Fibroblast of skin of left biceps (primary cell): ENCODE measurements at places on chromosomes 16 and 17.
A peak's percentile ranks its signal among the peaks of the same experiment; 100 is the strongest.

DNA sequence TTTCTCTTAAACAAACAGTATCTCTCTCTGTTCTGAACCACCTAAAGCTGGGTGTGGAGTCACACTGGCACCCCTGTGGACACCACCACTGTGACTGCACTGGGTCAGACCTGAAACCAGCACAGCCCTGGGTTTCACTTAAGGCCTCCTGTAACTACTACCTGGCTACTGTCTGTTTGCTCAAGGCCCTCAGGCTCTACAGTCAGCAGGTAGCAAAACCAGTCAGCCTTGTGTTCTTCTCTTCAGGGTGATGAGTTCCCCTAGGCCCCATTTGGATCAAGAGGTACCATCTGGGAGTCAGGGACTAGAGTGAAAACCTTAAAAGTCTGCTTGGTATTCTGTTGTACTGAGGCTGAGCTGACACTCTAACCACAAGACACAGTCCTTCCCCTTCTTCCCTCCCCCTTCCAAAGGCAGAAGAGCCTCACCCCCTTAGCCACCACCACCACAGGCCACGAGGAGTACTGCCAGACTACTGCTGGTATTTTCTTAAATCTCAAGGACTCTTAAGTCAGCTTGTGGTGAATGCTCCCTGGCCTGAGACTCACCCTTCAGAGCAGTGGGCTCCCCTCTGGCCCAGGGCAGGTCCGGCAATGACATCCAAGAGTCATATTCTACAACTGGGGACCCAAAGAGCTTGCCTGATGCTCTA lies 153.2 kb upstream of the MON1B start:
- no peak for DNase-seq

DNA sequence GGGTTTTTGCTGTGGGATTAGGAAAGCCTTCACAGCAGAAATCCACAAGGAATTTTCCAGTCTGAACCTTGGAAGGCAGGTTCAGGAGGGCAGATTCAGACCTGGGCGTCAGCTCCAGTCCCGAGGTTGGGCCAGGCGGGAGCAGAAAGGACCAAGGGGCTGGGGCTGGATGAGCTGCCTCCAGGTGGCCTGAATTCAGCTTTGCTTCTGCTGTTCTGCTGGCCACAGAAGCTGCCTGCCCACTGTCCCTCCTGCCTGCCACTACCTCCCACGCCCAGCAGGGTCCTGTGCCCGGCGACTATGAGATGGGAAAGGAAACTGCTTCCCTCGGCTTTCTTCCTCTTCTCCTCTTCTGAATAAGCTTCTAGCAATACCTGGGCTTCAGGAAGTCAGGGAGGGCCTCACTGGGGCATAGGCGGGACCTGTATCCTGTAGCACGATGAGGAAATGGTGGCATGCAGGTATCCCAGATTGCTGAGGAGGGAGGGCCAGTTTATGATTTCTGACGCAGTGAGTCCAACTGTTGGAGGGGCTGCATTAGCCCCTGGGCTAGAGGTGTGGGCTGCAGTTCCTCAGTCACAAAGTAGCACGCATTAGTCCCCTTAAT lies 18.4 kb downstream of the TBX4 start:
- no peak for DNase-seq

- DNase-seq: peak; percentile 82
These were observed 28.7 kb upstream of the DDX52 start for GRCh38 chr17:37671824-37672547.

- DNase-seq: no peak
These were observed 19.0 kb downstream of the CBFA2T3 start for GRCh38 chr16:88957887-88958577.

DNA sequence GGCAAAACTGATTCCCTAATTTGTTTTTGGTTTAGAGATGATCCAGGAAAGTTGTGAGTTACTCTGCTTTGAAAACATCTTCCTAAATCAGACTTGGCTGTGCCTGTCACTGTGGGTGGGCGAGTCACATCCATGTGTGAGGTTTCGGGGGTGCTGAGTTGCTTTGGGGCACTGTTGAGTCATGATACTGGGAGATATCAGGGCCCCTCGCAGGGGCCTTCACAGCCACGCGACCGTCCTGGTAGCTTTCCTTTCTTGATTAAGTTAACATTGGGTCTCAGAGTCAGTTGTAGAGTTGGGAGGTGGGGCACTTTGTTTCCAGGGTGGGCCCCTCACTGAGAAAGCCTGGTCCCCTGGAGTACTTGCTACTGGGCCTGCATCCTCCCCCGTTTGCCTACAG lies 58.3 kb upstream of the LGALS9 start:
- no peak for DNase-seq

GRCh38 chr16:89395150-89396142 lies 94.9 kb downstream of the ANKRD11 start:
- DNase-seq: peak; percentile 90

GRCh38 chr17:55264645-55265298 lies at the start of gene HLF:
TSS of gene HLF (plus strand) at chr17:55264960. CDS start at chr17:55265485, 525 bp downstream.
- DNase-seq: peak; percentile 44

DNA sequence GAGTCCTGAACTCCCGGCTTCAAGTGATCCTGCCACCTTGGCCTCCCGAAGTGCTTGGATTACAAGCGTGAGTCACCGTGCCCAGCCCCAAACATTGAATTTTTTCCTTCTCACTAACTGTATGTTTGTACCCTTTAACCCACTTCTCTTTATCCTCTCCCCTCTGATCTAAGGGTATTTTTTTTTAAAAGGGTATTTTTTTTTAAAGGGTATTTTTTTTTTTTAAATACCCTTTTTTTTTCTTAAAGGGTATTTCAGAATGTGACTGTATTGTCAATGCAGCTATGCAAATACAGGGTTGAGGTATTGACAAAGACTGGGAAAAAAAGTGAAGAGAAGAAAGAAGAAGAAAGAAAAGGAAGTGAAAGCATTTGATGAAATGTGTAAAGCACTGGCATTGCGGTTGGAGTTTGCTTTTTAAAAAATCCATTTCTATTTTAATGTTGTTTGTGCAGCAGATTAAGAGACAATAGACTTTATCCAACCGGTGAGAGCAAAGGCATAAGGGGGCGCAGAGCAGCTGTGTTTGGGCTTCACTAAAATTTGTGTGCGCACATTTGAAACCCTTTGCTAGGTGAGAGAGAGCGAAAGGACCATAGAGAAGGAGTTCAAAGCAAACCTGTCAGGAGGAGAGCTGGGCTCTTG lies 42.4 kb downstream of the SYT17 start:
- DNase-seq: no peak

- DNase-seq: no peak
These were observed 125.4 kb downstream of the BCAS3 start for GRCh38 chr17:60803059-60803458.

- DNase-seq: no peak
These were observed 41.7 kb downstream of the PIPOX start for GRCh38 chr17:29084541-29085146.

- no peak for DNase-seq
These were observed 49.4 kb downstream of the COG7 start for GRCh38 chr16:23403547-23403946.

DNA sequence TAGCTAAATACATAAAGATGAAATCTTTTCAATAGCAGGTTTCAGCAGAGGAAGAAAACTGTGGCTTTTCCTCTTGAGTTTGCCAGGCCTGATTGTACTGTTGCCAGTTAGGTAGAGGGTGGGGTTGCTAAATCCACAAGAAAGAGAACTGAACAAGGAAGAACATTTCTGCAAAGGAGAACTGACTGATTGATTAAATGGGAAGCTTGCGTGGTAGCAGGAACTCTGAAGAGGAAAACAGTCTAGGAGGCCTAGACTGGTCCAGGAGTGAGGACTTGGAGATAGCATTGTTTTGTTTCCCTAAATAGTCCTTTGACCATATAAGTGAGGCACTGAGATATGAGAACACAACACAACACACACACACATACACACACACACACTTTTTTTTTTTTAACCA lies 18.8 kb downstream of the LRRC36 start:
- DNase-seq: no peak

GRCh38 chr17:59131131-59131530 lies 23.9 kb downstream of the SKA2 start:
- DNase-seq: no peak

DNA sequence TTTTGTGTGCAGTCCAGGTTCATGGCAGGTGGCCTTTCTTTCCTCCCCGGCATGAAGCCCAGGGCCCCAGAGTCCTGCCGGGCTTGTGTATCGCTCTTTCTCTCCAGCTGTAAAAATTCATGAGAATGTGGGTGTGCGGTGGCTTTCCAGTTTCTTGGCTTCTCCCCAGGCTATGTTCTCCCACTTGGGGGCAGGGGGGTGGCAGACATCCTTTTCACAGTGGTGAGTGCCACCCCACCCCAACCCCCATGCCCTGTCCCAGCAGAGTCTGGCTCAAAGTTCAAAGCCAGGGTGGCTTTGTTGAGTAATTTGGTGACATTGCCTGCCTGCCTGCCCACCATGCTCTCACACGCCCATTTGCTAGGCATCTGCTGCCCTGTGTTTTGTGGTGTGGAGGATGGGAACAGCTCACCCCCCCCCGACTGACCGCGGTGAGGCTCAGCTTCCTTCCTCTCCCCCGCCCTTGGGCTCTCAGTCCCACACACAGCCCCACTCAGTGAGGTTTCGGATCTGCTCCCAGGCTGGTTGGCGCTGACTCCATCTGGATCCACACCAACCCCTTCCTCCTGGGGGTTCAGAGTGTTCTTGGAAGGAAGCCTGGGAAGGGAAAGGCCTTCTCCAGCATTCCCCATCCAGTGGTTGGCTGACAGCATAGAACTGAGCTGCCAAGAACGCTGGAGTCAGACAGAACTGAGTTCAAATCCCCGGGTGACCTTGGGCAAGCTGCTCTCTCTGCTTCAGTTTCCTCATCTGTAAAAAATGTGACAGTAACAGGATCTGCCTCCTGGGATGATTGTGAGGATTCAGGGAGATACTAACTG lies 36.0 kb downstream of the CHD9 start:
- DNase-seq: peak; percentile 99

DNA sequence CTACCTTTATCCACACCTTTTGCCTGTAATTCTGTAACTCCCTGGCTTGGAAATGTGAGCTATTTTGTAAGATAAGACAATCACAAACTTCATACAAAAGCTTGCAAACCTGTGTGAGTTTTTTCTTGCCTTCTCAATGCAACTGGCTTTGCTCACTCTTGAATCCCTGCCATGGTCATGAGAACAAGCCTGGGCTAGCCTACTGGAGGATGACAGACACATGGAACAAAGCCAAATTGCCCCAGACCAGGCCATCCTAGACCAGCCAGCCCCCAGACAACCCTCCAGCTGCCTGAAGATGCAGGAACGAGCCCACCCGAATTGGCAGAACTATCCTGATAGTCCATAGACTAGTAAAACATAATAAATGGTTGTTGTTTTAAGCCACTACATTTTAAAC lies 466.6 kb upstream of the ERCC4 start:
- no peak for DNase-seq

GRCh38 chr16:70444249-70445063 lies 5.6 kb upstream of the ST3GAL2 start:
- no peak for DNase-seq

DNA sequence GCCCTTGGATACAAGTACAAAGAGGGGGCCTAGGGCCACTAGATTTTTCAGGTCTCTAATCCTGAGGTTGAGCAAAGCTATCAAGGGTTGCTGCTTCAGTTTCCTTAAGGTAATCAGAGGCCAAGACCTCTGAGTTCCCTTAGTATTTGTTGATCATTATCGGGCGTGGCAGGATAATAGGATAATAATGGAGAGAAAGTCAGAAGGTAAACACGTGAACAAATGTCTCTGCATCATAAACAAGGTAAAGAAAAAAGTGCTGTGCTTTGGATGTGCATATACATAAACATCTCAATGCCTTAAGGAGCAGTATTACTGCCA lies 41.5 kb upstream of the YPEL2 start:
- DNase-seq: no peak

- DNase-seq: peak; percentile 78
These were observed 211.7 kb upstream of the CDH5 start for GRCh38 chr16:66154801-66155200.

GRCh38 chr17:80861892-80862291 lies 129.7 kb upstream of the CHMP6 start:
- no peak for DNase-seq

- DNase-seq: no peak
These were observed 5.1 kb downstream of the PRSS22 start for GRCh38 chr16:2852731-2853507.

DNA sequence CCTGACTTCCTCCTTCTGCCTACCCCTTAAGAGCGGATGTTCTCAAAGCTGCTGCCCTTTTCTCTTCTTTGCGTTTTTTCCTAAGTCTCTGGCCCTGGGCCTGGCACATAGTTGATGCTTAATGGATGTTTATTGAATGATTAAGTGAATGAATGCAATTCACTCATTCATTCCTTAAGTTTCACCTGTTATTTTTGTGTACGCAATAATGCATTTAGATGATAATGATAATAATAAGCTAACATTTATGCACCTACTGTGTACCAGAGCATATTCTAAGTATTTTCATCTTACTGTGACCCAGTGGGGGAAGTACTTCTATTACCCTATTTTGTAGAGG lies 4.4 kb downstream of the CCL5 start:
- DNase-seq: no peak

- DNase-seq: no peak
These were observed 189.8 kb downstream of the CEP112 start for GRCh38 chr17:66002063-66002585.

- peak; percentile 8 for DNase-seq
These were observed 195.6 kb downstream of the UTP18 start for GRCh38 chr17:51455931-51456330.
